ENCODE measurements at places on chromosomes 1 and 21.

- DNase-seq = no peak
These were observed 340.1 kb downstream of the MATN1 start for GRCh38 chr1:30383221-30383711.

GRCh38 chr1:200306944-200307754, 102.7 kb downstream of the ZNF281 start:
- peak; percentile 69 for DNase-seq

- DNase-seq = no peak
These were observed 268.3 kb upstream of the PROX1 start for GRCh38 chr1:213719462-213719861.

DNA sequence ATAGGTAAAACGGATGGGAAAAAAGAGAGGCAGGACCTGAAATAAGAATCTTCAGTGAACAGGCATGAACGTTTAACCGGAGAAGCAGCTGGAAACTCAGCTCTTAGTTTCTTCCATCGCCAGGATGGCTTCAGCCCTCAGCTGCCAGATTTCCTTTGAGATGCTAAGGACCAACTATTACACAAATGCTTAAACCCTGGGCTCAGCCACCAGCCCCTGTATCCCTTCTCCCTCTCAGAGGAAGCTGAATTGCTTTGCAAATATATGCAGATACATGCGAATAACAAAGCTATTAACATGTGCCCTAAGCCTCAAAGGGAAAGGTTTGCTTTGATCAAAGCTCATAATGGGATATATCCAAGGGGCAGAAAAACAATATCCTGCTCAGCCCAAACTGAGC, 515.1 kb downstream of the OMA1 start:
- no peak for DNase-seq

GRCh38 chr1:226404063-226404903, 3.6 kb downstream of the PARP1 start:
- no peak for DNase-seq

GRCh38 chr1:61253912-61254633, 171.7 kb downstream of the NFIA start:
- no peak for DNase-seq

All from naive B cell (primary cell).